Panc1 (cell line): ENCODE measurements at places on chromosomes 11 and 22.

- DNase-seq = no peak
Measured at GRCh38 chr11:34394771-34395300, 37.0 kb upstream of the ABTB2 start.

DNA sequence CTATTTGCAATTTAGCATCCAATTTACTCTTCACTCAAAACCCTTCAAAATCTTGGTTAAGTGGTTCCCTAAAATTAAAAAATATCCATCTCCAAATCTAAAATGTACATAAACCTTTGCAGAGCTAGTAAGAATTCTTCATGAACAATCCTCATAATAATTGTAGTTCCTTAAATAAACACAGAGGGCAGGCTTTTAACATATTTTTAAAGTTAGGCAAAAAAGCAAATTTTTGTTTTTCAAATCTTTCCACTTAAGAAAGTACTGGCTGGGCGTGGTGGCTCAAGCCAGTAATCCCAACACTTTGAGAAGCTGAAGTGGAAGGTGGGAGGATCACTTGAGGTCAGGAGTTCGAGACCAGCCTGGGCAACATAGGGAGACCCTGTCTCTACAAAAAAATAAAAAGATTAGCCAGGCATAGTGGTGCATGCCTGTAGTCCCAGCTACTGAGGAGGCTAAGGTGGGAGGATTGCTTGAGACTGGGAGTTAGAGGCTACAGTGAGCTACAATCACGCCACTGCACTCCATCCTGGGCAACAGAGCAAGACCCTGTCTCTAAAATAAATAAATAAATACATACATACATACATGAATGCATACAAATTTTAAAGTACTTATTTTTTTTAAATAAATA is 25.1 kb upstream of the PLAAT3 start:
- no peak for DNase-seq

DNA sequence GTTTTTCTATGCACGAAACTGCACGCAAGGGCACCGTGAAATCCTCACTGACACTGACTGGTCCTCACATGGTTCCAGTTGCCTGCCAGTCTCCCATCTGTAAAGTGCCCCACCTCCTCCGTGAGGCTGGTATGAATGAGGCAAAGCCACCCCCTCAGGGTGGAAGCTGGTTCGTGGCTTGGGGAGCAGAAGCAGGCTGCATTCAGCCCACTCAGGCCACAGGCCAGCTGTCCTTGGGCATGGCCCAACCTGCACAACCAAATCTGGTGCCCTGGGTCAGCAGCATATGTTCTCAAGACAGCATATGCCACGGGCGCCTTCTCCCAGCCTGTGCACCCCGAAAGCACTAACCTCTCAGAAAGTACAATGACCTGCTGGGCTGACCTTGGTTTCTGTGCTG is 29.3 kb downstream of the SERPINH1 start:
- no peak for DNase-seq

- peak; percentile 69 for DNase-seq
Measured at GRCh38 chr11:128884703-128885338, 6.3 kb upstream of the KCNJ5 start.

DNA sequence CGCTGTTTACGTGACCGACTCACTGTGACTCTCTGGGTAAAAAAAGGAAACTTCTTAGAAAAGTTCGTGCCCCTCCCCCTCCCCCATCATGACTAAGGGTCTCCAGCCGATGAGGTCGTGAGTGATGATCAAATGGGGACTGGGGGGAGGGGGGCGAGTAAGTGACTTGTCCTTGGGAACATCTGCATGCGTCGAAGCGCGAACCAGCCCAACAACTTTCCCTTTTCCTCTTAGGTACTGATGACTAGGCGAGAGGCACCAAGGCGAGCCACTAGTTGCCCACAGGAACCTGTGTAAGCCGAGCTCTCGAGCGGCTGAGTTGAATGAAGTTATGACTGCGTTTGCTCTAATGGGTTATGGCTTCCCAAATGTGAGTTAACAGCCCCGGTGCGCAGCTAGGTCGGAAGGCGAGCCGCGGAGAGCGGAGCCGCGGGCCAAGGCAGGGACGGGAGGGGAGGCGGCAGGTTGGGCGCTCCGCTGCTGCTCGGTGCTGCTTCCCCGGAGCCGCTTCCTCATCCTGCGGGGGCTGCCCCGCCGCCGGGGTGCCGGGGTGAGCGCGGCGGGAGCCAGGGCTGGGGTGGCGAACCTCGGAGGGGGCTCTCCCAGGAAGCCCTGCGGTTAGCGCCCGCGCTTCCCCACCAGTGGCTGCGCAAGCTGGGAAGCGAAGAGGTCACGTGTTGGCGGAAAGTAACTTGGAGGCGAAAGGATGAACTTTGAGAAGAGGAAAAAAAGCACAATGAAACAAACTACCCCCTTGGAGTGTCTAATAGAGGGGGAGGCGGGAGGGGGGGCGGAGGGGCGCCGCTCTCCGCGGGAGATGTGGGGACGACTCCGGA is 22.1 kb upstream of the BDNF start:
- no peak for DNase-seq

DNA sequence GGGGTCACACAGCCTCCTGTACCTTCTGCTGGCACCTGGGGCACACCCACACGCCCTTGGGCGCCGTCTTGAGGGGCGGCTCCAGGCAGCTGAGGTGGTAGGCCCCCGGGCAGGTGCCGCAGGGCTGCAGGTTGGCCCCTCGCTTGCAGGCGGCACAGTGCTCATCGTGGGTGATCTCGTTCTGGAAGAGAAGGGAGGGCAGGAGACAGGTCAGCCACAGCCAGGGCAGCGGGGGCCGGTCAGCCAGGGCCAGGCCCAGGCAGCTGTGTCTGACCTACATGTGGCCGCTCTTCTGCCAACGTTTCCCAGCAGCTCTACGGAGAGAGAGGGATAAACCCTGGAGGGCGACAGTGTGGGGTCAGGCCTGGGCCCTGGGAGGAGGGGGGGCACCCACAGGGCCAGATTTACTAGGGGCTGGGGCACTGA is 121.9 kb downstream of the PHF21B start:
- no peak for DNase-seq

GRCh38 chr11:86101941-86102407 is 33.1 kb upstream of the PICALM start:
- DNase-seq = peak; percentile 77

DNA sequence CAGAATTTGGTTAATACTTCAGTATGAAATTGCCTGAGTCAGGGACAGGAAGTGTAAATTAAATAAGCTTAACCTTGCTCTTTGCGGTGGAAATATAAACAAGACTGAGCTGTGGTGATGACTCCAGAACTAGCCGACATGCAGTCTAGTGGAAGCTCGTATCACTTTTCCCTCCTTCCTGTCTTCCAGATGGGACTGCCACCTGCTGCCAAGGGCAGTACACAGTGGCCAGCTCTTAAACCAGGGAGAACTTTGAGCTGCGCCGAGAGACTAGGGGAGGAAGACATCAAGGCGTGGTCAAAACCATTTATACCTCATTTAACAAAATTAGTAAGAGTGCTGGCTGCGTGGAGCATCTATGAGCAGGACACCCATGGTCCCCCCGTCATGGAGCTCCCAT is 31.3 kb upstream of the CTTN start:
- DNase-seq = no peak

- no peak for DNase-seq
Measured at GRCh38 chr11:74895340-74896116, 53.4 kb downstream of the XRRA1 start.

DNA sequence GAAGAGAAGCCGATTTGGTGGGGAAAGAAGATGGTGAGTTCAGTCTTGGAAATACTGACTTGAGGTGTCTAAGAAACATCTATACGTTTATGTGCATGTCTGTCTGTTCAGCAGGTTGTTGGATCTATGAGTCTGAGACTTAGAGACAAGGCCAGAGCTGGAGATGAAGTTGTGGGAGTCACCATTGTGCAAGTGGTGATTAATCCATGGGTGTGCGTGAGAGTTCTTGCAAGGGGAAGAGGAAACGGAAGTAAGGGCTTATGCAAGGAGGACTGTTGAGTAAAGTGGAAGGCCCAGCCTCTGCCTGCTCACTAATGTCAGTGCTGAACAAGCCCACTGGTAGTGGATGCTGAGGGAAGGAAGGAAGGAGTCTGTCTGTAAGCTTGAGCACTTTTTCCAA is 9.7 kb downstream of the TMEM45B start:
- no peak for DNase-seq
